ENCODE measurements at places on chromosomes 2 and 18.
A peak's percentile ranks its signal among the peaks of the same experiment; 100 is the strongest.

GRCh38 chr18:79771446-79772107 lies 26.2 kb upstream of the KCNG2 start:
- DNase-seq = no peak

- DNase-seq = no peak
These were observed 22.8 kb downstream of the EHD3 start for GRCh38 chr2:31256611-31257382.

DNA sequence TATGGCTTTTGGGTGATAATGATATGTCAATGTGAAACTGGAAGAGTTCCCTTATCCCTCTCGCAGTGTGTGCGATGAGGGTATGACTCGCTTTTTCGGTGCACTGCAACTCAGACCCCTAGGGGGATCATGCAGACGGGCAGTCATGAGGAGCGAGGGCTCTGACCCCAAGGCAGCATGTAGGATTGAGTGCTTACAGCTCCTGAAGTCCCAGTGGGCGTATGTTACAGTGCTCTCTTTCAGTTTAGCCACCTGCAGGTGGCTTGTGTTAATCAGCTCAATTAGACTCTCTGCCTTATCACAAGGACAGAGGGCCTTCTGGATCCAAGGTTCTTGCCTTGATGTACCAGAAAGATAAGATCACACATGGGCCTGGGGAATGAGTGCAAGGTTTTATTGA lies 1269.9 kb upstream of the GYPC start:
- DNase-seq = no peak

GRCh38 chr2:187702157-187702556 lies 147.9 kb upstream of the TFPI start:
- DNase-seq = no peak

GRCh38 chr18:48826271-48826670 lies 124.5 kb downstream of the SMAD7 start:
- DNase-seq = no peak

- peak; percentile 6 for DNase-seq
These were observed 64.7 kb downstream of the STK25 start for GRCh38 chr2:241443486-241444223.

DNA sequence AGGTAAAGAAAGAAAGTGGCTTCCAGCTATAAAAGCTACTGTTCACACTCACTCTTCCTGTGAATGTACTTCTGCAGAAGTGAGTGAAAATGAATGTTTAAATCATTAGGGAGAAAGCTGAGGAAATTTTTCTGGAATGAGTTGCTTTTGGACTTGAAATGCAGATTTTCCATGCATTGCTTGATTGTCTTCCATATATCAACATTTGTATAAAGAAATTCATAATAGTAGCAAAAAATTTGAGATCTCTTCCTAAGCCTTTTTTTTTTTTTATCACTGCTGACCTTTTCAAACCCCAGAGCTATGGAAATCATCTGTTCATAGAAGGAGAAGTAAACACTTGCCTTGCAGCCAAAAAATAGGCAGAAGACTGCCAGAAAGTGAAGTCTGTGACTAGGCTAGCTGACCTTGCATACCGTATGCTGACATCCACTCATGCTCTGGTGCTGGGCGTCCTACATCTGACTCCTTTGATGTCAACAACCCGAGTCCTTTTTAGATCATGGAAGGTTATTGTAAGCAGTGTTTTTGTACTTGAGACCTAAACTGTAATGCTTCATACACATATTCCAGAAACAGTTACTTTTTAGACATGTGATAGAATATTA lies 154.5 kb upstream of the RASGRP3 start:
- DNase-seq = no peak

DNA sequence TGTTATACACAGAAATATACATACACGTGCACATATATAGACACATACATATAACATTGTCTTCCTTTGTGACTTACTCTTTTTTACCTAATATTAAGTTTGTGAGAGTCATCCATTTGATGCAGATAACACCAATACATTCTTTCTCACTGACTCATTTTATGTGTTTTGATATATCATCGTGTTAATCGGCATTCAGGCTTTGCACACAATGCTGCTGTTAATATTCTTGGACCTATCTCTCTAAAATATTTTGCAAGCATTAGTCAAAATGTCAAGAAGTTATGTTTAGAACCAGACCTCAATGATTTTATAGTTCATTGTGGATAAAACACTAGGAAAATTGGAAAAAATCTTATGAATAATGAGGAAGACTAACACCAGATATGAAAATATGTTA lies 441.1 kb downstream of the LRATD1 start:
- no peak for DNase-seq

GRCh38 chr2:202808754-202809153 lies 62.8 kb downstream of the ICA1L start:
- DNase-seq = no peak

DNA sequence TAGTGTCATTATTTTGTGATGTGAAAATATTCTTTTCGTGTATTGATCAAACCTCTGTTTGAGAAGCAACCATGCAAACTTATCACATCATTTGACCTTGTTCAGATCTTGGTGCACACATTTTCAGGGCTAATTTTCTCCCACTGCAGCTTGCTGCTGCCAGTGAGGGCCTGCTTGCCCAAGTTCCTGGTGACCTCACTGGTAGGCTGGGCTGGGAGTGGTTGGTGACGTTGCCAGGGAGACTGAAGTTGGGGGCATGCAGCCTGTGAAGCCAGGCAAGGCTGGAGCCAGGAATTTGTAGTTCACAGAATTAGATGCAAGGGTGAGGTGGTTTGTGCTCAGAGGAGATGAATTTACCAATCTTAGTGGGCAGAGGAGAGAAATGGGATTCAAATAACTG lies 38.5 kb downstream of the PARD3B start:
- DNase-seq = no peak

GRCh38 chr2:191983186-191983585 lies 136.3 kb upstream of the CAVIN2 start:
- no peak for DNase-seq

DNA sequence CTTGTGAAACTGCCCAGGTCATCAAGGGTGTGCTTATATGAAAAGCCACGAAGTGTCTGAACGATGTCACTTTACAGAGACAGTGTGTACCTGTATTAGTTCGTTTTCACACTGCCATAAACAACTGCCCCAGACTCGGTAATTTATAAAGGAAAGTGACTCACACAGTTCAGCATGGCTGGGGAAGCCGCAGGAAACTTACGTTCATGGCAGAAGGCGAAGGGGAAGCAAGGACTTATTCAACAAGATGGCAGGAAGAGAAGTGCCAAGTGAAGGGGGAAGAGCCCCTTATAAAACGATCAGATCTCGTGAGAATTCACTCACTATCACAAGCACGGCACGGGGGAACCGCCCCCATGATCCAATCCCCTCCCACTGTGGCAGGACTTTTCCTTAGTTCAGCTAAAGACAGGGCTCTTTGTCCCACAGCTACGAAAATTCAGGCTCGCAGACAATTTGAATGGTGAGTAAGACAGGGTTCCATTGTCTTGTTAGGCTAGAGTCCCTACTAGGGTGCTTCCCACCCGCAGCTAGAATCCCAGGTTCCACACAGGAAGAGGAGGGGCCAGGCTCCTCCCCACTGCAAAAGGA lies 20.1 kb downstream of the TMEM177 start:
- DNase-seq = no peak

DNA sequence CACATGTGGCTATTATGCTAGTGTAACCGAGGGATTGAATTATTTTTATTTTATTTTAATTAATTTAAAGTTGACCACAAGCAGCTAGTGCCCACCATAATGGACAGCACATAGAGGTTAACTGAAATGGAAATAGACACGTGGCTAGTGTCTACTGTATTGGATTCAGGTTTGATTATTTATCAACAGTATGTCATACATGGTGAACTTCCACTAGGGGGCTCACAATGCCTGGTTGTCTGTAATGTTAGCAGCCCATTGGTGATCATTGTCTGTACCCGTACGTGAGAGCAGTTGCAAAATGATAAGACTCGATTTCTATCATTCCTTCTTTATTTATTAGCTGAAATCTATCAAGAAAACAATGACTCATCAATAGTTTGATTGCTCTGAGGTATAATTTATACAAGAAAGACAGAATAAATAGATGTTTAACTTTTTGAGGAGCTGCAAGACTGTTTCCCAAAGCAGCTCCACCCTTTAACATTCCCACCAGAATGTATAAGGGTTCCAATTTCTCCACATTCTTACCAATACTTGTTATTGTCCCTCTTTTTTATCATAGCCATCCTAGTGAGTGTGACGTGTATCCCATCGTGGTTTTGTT lies 76.5 kb downstream of the CYBRD1 start:
- DNase-seq = no peak

- no peak for DNase-seq
These were observed 53.7 kb downstream of the ADD2 start for GRCh38 chr2:70714141-70714905.
